Stimulated activated CD8-positive, alpha-beta memory T cell treated with anti-CD3 and anti-CD28 coated beads, Interleukin-7, amount 100 ng/mL, for 24 hours (primary cell): ENCODE measurements at places on chromosomes 3 and 15.

GRCh38 chr3:174821477-174821876 is 37.7 kb upstream of the NAALADL2 start:
- no peak for DNase-seq

DNA sequence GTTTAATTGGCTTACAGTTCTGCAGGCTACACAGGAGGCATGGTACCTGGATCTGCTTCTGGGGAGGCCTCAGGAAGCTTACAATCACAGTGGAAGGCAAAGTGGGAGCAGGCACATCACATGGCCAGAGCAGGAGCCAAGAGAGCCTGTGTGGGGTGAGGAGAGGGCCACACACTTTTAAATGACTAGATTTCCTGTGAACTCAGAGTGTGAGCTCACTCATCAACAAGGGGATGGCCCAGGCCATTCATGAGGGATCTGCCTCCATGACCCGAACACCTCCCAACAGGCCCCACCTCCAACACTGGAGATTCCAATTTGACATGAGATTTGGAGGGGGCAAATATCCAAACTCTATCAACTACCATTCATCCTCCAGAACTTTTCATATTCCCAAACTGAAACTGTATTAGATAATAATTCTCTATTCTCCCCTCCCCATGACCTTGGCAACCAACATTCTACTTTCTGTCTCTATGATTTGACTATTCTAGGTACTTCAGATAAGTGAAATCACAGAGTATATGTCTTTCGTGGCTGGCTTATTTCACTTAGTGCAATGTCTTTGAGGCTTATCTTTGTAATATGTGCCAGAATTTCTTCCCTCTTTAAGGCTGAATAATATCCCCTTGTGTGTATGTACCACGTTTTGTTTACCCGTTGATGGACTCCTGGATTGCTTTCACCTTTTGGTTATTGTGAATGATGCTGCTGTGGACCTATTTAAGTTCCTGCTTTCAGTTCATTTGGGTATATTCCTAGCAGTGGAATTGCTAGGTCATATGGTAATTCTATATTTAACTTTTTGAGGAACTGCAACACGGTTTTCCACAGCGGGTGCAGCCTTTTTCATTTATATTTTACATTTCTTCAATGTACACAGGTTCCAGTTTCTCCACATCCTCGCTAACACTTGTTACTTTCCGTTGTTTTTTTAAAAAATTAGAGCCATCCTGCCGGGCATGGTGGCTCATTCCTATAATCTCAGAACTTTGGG is 43.8 kb downstream of the TKT start:
- DNase-seq: no peak

GRCh38 chr15:38069511-38070011 is 135.1 kb downstream of the TMCO5A start:
- DNase-seq: no peak

DNA sequence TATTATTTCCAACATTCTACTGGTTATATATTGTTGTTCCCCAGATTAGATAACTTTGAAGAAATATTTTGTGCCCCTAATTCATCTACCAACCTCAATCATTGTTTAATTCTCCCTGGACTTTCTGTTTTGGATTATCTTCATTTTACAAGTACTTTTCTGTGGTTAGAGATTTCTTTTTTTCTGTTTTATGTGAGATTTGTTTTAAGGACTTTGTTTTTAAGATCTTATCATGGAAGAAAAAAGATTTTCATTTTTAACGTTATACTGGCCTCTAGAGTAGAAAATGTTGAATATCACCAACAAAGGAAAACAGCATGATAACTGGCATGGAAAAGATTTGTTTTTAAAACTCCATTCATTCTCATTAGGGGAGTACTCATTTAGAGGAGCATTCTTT is 210.9 kb upstream of the KCNMB2 start:
- no peak for DNase-seq

DNA sequence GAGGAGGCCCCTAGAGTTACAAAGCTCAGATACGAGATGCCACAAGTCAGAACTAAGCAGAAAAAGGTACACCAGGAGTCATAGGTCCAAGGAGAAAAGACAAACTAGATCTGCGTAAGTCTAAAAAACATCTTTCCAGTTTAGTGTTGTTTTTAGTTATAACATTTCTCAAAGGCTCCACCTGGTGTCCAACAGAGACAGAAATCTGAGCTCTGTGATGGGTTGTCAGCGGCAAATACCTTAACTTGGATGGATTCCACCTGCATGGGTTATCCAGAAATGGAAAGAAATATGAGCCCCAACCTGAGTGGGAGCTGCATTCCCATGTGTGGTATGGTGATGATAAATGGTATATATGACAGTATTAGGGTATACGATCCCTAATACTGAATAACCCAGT is 238.6 kb upstream of the CHRM5 start:
- DNase-seq: no peak

GRCh38 chr3:52897130-52898122 is at the start of gene STIMATE:
Gene STIMATE (minus strand): TSS chr3:52897548. CDS start chr3:52897450, 98 bp downstream.
- DNase-seq: peak; percentile 54

GRCh38 chr3:187735837-187736236 is 9.4 kb downstream of the BCL6 start:
- DNase-seq: no peak

- no peak for DNase-seq
These were observed 389.0 kb downstream of the LSAMP start for GRCh38 chr3:116056280-116056679.

- no peak for DNase-seq
These were observed 12.2 kb downstream of the MUC20 start for GRCh38 chr3:195732940-195733339.

DNA sequence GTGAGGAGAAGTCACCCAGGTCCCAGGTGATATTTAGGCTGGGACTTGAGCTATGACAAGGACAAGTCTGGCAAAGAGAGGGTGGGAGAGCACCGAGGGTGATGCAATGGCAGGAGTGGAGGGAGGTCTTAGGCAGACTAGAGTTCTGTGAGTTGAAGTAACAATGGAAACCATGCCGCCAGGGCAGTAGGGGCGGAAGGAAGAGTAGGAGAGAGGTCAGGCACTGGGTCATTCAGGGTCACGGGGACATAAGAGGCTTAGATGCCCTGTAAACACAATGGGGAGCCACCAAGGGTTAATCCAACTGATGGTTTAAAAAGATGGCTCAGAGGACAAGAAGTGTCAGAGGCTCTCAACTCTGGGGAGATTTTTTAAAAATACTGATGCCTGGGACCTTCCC is 199.7 kb upstream of the LRTM1 start:
- DNase-seq: no peak

DNA sequence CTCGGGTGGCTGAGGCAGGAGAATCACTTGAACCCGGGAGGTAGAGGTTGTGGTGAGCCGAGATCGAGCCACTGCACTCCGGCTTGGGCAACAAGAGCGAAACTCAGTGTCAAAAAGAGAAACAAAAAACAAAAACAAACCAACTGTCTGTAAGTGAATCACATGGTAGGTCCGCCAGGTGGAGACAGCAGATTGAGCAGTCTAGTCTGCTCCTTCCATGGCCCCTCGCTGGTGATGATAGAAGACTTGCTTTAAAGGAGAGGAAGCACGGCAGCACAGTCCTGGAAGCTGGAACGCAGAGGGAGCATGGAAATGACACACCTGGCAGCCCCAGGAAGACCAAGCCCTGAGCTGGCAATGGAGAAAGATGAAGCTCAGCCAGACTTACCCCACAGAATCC is 31.4 kb upstream of the MGLL start:
- no peak for DNase-seq

DNA sequence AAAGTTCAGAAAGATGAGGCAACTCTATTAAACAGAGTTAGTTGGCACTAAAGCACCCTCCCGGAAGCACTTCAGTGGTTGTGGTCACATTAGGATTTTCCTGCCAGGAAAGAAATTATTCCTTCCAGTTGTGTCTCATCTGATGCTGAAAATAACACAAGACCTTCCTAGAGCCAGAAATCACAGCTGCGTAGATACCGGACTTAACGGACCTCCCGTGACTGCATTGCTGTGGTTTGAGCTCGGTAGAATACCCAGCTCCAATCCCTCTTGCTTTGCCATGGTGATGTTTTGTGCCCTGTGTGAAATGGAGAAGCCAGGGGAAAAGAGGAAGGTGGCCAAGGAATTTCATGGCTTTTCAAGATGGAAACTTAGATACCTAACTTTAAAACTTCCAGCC is 215.0 kb upstream of the IGF1R start:
- no peak for DNase-seq

DNA sequence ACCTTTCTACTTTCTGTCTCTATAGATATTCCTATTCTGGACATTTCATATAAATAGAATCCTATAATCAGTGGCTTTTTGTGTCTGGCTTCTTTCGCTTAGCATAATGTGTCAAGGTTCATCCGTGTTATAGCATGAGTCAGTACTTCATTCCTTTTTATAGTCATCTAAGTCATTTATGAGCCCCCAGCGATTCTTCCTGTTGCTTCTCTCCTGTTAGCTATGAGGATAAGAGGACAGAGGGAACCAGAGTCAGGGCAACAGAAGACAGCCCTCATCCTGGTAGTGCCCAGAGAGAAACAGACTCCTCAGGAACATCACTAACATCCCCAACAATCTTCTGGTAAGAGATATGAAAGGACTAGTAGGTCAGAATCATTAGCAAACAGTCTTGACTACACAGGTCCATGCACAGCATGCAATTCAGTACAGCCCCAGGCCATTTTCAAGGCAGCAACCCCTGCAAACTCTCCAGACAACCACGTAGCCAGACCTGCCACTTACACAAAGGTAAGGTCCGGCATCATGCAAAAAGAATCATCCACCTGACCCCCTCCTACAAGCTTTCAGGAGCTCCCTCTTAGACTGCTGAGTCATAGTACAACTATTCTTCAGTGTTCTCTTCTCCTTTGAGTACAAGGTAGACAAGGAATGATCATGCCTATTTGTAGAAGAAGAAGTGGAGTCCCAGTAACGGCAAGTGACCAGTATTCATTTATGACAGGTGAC is 91.5 kb downstream of the MYLK start:
- no peak for DNase-seq

- DNase-seq: no peak
These were observed 32.0 kb downstream of the ATG7 start for GRCh38 chr3:11304175-11304574.

DNA sequence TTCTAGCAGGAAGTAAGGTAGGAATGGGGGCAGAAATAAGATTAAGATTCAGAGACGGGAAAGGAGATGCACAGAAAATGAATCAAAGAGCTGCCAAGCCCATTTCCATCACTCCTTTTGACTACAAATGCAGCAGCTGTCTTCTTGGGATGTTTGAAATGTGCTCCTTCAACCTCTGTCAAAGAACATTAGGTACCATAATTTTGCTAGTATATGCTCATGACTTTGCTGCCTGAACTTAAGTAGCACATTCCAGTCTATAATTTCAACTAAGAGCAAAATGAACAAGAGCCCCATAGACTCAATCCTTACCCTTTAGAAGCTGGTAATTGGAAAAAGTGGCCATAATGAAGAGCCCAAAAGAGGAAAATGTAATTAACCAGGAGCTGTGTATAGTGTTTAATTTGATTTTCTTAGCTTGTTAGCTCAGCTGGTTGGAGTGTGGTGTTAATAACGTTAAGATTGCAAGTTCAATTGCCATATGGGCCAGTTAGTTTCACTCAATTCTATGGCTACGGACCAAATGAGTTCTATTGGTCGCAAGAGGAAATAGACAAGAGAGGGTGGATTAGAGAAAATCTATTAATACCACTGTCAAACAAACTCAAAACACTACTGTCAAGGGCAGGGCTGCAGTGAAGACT is 349.9 kb downstream of the ZBBX start:
- DNase-seq: no peak

DNA sequence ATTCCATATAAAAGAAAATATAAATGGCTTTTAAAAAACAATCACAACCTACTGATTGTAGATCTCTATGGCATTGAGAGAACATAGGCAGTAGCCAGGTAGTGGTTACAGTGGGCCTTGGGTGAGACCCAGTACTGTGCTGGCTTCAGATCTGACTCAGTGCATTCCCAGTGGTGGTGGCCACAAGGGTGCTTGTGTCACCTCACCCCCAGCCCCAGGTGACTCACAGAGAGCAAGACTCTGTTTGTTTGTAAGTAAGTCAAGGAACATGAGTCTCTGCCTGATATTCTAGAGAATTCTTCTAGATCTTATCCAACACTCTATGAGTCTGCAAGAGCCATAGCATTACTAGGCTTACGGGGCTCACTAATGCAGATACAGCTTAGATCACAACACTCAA is 118.8 kb upstream of the AZI2 start:
- no peak for DNase-seq

DNA sequence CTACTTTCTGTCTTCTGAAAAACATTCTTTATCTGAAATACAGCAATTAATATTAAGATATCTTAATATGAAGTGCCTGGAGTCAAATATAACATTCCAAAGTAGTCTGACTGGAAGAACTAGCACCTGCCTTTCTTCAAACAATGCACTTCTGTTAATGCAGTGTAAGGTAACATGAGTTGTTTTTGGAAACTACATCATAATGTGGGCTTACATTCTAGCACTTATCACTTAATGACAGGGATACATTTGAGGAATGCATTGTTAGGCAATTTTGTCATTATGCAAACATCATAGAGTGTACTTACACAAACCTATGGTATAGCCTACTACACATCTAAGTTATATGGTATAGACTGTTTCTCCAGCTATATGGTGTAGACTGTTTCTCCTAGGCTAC is 49.2 kb downstream of the SLC15A2 start:
- DNase-seq: no peak

GRCh38 chr3:175212896-175213295 is 353.8 kb downstream of the NAALADL2 start:
- DNase-seq: no peak

GRCh38 chr3:72632129-72632528 is 216.1 kb downstream of the SHQ1 start:
- no peak for DNase-seq

DNA sequence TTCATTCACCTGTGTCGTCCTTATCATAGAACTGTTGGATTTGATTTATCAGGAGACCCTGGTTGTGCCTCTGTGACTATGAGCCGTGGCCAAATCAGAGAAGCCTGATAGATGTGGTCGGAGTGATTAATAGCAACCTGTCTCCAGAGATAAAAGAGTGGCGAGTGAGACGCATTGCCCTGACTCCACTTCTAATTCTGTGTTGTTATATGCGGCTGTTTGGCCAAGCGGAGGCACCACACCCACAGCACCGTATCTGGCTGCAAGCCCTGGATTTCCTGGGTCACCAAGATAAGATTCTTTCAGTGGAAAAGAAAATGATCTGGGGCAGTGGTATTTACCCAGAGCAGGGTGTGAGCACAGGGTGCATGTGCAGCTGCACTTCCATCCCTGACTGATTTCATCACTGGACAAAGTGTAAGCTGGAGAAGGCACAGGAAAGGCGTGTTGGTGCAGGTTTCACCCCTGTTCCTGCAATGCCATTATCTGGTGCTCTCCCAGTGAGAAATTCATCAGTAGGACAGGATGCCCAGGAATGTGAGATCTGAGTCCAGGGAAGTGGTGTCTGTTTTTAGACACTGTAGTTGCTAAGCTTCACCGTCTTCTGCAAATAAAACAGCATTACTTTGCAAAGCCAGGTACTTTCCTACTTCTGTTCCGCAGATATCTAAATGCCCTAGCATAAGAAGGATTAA is 84.6 kb downstream of the CD47 start:
- DNase-seq: no peak

DNA sequence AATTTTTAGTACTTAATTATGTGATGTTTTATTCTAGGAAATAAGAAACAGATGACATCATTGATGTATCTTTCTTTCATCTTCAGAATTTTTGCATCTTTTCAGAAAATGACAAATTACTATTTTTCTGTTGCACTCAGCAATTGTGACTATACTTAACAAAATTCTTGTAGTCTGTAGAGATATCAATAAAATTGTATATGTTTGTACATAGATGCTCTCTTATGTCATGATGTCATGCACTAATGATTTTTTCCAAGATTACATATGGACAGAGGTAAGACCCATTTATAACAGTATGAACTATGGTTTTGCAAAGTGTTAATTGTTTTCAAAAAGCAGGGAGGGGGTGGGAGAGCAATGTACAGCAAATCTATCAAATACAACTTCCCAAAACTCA is 121.2 kb downstream of the POLQ start:
- no peak for DNase-seq
